ENCODE measurements at places on chromosomes 13 and 19.

- no peak for DNase-seq
Observed at GRCh38 chr13:90545070-90545840, 802.2 kb upstream of the MIR17HG start.

DNA sequence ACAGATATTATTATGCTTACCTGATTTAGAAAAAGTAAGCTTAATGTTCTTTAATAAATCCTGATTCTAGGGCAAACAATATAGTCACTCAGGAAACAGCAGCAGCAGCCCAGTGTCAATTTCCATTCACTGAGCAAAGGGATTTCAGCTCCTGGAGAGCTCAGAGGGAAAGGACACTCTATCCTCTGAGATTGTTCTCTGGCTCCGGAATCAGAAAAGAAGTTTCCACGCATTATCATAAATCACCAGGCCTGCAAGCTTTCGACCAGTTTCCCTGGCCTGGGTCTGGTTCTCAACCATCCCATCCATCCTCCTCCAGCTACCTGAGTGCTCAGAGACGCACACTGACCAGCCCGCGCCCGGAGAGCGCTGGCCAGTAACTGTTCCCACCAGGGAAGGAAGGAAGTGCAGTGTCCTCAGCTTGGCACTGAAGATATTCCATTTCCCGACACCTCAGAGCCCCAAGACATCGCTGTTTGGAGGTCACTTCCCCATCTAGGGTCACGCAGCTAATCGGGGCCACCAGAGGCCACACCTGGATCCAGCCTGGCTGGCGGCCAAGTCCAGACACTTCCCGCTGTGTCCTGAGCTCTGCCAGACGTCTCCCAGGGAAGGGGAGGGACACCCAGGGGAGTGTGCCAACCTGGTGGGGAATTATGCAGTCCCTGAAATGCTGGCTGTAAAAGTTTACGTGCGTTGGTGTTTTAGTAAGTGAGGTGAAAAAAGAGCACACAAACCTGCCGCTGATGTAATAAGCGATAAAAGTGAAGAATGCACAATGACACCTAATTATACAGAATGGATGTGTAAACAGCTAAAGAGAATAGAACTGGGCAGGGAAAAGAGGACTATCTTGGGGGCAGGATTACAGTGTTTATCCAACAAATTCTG, 29.1 kb downstream of the EPS15L1 start:
- DNase-seq: no peak

GRCh38 chr19:18659281-18660050, 22.6 kb downstream of the KLHL26 start:
- peak; percentile 58 for DNase-seq

- DNase-seq: peak; percentile 88
Observed at GRCh38 chr19:6632002-6632621, 37.8 kb downstream of the TNFSF14 start.

GRCh38 chr13:75512253-75512652, 25.4 kb downstream of the COMMD6 start:
- DNase-seq: no peak

Data from fibroblast of the aortic adventitia (primary cell).